ENCODE measurements at places on chromosomes 11 and 22. TPM values are rescaled to one million over a fixed set of nuclear protein-coding genes. Genes with fewer than 3 reads are reported as not detected.

The BIRC2 gene
- 26.9 TPM for total RNA-seq

The SLC25A45 gene
- 12.1 TPM for total RNA-seq

The UBQLN3 gene
- total RNA-seq: not detected

The GGTLC3 gene
- total RNA-seq: not detected

The KRTAP5-8 gene
- total RNA-seq: not detected

The KCNQ1OT1 gene
- total RNA-seq: 0.20 TPM
